NCI-H69 (cell line): ENCODE measurements at places on chromosomes 5 and 9.

DNA sequence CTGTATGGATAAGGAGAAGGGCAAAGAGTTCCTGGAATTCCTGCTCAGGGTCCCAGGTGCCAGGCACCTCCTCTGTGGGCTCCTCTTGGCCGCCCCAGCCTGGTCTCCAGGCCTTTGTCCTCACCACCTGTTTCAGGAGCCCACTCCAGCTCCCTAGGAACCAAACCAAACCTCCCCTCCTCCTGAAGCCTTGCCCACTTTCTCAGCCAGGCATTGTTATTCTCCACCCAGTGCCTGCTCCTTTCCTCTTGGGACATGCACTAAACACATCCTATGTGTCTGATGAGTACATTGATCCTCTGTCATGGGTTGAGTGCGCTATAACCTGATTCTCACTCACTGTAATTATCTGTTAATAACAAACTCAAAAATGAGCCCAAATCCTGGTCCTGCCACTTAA is 189.8 kb downstream of the SPOCK1 start:
- DNase-seq = peak; percentile 48

DNA sequence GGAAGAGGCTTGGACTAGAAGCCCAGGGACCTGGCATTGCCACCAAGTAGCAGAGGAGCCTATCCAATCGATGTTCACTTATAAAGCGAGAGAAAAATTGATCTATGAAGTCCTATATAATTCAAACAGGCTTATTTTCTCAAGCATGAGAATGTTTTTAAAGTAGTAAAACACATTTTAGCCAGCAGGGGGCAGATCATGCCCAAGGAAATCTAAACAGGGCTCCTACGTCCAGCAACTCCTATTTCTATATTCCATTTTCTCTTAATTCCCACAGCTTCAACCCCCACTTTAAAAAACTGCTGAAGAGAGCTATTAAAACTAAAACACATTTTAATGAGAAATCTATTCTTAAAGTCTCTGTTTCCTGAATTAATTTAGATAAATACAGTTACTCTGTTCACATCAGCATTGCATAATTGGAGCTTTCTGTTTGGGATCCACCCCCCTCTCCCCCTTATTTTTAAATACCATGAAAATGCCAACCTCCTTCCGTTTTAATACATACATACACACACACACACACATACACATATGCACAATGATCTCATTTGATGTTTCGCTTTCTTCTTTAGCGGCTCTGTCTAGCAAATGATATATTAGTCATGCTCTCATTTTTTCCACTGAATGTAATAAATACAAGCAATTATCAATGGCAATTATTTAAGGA is 144.9 kb downstream of the MYO10 start:
- DNase-seq = peak; percentile 65

- no peak for DNase-seq
Observed at GRCh38 chr5:10927608-10928007, 166.6 kb upstream of the DAP start.

GRCh38 chr9:37905776-37906175 is 1.8 kb upstream of the SLC25A51 start:
- no peak for DNase-seq

- no peak for DNase-seq
Observed at GRCh38 chr9:12968093-12968492, 193.3 kb downstream of the LURAP1L start.

- DNase-seq = no peak
Observed at GRCh38 chr5:40367255-40367654, 312.5 kb upstream of the PTGER4 start.

DNA sequence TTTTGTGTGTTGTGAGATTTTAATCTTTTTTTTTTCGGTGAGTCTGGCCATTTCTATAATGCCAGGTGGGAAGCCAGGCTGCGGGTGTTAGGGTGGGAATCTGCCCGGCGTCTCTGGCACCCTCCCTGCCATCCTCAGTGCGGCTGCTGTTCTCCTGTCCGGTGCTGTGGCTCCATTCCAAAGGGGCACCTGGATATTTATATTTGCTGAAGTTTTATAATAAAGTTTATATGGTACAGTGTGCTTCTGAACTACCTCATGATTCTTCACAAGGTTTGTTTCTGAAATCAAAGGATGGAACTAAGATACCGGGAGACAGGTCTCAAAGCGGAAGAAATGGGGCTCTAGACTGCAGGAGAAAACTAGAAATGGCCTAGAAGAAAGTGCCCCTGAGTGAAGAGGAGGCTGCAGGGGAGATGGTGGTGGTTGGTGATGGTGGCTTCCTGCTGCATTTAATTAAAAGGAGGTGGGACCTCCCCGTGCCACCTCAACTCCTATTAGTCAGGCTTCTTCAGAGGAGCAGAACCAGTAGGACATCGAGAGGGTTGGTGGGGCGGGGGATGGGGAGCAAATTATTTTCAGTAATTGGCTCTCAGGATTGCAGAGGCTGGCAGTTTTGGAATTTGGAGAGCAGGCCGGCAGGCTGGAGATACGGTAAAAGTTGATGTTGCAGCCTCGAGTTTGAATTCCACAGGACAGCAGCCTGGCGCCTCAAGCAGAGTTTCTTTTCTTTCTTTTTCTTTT is 102.2 kb upstream of the ICE1 start:
- DNase-seq = no peak

DNA sequence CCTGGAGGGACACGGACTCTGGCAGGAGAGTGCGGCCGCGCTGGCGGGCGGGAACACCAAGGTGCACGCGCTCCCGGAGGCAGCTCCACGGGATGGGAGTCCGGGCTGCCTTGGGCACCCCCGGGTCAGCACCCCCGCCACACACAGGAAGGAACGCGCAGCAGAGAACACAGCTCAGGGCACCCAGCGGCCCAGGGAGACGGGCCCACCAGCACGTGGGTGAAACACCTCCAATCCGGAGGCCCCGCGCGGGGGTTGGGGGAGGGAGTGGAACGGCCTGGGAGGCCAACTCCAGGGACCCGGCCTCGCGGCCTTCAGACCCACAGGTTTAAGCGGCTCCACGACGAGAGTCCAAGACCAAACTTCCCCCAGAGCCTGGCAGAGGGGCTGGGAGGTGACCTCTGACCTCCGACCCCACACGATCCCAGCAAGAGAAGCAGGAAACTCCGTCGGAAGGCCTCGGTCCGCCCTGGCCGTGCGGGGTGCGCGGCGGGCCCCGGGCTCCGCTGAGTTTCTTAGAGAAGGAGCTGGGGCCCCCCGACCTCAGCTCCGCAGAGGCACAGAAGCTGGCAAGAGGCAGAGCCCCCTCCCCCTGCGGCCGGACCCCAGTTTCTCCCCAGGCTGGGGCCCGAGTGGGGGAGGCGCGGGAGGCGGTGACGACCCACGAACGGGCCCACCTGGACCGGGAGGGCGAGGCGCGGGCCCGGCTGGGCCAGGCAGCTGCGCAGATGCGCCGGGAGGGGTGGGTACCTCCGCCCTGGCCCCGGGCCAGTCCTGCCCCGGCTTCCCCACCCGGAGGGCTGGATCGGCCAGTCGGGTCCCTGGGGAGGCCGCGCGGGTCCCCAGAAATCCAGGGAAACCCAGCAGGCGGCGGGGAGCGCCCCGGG is 851 bp downstream of the NACC2 start:
- peak; percentile 68 for DNase-seq

GRCh38 chr9:18215626-18216025 is 258.3 kb upstream of the ADAMTSL1 start:
- no peak for DNase-seq

- DNase-seq = no peak
Observed at GRCh38 chr5:33460210-33460609, 19.4 kb downstream of the TARS1 start.

DNA sequence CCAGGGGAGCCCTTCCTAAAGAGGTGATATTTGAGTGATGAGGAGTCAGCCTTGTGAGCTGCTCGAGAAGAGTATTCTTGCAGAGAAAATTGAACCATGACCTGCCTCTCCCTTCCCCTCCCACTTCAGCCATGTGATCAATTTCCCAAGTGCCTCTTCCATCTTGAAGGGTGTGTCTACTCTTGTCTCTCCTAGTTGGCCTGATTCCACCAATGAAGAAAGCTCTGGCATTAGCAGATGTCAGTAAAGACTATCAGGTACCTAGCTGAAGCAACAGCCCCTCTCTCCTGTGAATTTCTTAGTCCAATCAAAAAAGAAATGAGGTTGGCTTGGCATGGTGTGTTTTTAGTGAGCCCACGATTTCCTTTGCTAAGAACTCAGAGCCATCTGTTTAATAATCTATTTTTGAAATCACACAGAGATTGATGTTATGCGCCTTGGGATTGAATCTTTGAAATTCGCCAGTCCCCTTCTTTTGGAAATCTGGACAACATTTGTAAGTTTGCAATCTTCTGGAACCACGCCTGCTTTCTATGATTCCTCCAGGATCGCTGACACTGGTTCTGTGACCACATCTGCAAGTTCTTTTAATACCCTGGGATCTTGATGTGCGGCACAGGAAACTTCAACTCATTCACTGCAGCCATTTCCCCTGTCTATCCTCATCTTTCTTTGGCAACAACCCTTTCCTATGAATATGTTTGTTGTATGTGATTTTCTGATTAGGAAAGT is 404.6 kb downstream of the DMRT2 start:
- DNase-seq = no peak

DNA sequence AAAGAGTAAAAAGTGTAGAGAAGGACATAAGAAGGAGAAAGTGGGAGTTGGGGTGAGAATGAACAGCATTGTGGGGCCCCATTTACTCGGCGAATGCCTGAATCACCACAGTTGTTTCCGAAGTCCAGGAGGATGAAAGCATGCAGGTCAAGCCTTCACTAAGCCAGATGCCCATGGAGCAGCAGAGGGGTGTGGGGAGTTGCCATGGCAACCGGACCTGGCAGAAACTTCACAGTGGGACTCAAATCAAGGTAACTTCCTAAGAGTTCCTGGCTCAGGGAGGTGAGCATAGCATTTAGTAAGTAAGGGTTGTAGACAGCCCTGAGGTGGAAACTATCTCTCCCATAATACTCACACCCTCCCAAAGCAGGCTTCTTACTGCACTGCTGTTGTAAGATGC is 357.1 kb downstream of the TRIM32 start:
- peak; percentile 75 for DNase-seq

DNA sequence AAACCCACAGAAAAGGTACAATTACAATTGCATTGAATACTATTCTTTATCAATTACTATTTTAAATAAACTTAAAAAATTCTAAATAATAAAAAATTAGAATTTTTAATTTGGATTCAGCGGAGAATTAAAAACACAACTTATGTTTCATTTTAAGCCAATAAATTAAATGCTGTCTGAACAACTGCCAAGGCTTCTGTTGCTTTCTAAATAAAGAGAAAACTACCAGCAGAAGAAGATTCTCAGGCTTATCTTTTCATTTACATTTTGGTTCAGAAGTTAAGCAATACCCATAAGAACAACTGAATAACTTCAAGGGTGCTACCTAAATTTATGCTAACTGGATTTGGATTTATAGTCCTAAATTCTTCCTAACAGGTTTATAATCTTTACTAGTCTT is 150.0 kb upstream of the FTMT start:
- no peak for DNase-seq

DNA sequence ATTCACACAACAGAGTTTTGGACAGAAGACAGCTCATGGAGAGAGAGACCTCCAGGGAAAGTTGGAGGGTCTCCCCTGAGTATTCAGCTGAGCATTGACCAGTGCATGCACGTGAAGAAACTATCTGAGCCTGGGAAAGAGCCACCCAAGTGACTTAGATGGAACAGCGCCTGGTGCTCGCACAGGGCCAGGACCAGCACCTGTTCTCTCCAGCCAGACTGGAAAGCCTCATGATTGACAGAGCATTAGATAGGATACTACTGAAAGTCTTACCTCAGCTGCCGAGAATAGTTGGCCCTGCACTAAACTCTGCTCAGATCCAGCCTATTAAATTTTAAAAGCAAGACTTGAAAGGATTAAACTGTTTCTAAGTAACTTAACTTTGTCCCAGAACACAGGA is 28.3 kb upstream of the NEURL1B start:
- DNase-seq = no peak

- no peak for DNase-seq
Observed at GRCh38 chr9:131266266-131267229, 9.8 kb downstream of the FAM78A start.

DNA sequence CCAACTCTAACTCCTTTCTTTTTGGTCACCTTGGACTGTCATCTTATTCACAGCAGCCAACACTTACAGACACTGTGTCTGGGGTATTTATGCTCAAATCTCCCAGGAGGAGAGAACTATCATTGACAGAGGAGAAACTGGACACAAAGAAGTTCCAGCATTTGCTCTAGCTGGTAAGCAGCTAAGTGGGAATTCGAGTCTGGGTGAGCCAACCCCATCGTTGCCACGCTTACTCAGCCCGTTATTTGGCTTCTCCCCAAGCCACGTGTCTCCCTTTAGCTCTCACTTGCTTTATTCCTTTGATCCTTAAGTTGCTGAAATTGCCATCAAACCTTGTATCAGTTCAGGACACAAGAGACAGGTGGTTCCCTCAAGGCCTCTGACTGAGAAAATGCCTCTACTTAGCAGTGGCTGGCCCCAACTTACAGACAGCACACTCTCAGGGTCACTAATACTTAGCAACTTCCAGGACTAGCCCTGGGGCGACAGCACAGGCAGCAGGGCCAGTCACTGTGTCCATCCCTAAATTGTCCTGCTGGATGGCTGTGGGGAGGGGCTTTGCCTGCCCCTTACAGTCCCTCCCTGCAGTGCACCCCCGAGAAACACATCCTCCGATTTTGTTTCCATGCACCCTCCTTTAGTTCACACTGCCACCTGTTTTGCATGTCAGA is 1.4 kb downstream of the SLC36A2 start:
- DNase-seq = no peak

DNA sequence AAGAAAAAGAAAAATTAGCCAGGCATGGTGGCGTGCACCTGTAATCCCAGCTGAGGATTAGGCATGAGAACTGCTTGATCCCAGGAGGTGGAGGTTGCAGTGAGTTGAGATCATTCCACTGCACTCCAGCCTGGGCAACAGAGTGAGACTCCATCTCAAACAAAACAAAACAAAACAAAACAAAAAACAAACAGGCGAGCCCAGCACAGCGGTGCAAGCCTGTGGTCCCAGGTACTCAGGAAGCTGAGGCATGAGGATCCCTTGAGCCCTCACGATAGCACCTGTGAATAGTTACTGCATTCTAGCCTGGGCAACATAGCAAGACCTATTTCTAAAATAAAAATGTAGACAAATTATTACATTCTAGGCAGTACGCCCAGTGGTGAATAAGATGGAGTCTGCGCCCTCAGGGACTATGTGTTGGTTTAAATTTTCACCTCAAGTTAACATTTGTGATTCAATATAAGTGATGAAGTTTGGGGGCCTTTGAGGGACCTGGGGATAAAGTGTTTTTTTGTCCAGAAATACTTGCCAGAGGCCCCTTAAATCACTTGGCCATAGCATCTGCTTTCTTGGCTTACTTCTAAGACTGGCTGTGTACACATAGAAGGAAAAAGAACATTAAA is 3.4 kb upstream of the GAPVD1 start:
- DNase-seq = no peak
